ENCODE measurements at places on chromosomes 3 and 15.

- no peak for DNase-seq
Observed at GRCh38 chr3:57298041-57298440, 5.6 kb upstream of the ASB14 start.

- DNase-seq, result no peak
Observed at GRCh38 chr3:32577581-32578556, 7.2 kb upstream of the DYNC1LI1 start.

GRCh38 chr3:66603151-66603611 lies 102.4 kb upstream of the LRIG1 start:
- DNase-seq, result no peak

GRCh38 chr3:15120986-15121385 lies 22.0 kb upstream of the RBSN start:
- DNase-seq, result no peak

DNA sequence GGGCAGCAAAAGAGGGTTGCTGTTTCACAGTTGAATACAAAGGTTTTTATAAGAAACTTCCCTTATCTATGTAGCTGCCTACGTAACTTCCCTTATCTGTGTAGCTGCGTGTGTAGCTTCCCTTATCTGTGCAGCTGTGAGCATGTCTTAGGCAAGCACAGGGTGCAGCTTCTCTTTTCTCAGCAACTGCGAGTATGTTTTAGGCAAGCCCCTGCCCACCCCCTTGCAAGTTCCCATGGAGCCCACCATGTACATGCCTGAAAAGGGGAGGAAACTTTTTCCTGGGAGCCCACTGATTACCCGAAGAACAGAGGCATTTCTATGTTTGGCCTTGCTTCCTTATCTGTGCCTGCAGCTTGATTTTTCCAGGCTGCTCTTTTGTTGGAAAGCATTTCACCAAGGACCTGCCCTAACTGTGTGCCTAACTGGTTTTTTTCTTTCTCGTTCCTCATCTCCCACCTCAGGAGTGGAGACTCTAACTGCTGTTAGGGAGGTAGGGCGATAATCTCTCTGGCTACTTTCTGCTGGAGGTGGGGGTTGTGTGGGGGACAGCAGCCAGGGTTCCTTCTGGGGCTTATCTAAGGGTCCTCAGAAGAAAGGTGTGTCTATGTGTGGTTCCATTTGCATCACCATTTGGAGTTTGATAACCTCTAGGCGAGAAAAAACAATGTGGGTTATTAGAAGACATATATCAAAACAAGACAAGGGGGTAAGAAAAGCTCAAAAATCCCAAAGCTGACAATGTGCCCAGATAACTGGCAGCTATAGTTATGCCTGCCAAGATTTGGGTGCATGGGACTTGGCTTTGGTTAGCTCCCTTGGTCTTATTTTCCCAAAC lies 26.0 kb downstream of the SORD start:
- DNase-seq, result no peak

DNA sequence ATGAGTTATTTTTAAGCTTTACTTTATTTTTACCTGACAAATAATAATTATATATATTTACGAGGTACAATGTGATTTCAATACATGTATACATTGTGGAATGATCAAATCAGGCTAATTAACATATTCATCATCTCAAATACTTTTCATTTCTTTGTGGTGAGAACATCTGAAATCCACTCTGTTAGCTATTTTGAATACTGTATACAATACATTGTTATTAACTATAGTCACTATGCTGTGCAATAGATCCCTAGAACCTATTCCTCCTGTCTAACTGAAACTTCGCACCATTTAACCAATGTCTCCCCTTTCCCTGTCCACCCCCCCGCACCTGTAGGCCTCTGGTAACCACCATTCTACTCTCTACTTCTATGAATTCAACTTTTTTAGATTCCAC lies 7.9 kb upstream of the SPPL2A start:
- DNase-seq, result no peak

DNA sequence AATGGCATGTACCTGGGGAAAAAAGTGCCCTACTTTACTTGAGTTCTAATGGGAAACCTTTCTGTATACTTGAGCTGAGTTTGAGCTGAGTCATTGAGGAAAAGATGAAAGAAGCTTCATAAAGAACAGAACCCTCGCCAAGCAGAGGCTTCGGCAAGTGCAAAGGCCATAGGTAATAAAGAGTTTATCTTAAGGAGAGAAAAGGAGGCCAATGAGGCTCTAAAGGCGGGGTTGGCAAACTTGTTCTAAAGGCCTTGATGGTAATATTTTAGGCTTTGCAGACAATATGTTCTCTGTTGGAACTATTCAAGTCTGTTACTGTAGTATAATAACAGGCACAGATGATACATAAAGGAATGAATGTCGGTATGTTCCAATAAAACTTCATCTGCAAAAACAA lies 17.6 kb upstream of the TRAT1 start:
- no peak for DNase-seq

DNA sequence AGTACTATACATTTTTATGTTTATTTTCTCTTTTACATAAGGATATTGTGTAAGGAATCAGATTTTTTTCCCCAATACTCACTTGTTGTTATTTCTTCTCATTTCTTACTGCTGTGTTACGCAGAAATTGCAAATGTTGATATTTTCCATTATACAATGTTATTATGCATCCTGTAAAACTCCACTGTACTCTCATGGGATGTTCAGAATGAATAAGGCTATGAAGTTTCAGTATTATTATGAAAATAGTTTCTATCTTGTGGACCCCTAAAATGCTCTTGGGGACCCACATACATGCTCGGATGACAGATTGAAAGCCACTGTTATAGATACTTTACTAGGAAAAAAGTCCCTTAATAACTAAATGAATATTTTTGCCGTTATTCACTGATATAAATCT lies 329.4 kb downstream of the EPHA3 start:
- DNase-seq, result no peak

- no peak for DNase-seq
Observed at GRCh38 chr3:159866201-159866746, 122.4 kb upstream of the IL12A start.

GRCh38 chr3:76826861-76827260 lies 213.0 kb upstream of the ROBO2 start:
- DNase-seq, result no peak

- DNase-seq, result no peak
Observed at GRCh38 chr3:175041369-175041768, 182.2 kb downstream of the NAALADL2 start.

GRCh38 chr3:120587332-120587975 lies 8.7 kb upstream of the NDUFB4 start:
- DNase-seq, result no peak

GRCh38 chr15:98501632-98502031 lies 146.7 kb upstream of the IGF1R start:
- DNase-seq, result no peak

DNA sequence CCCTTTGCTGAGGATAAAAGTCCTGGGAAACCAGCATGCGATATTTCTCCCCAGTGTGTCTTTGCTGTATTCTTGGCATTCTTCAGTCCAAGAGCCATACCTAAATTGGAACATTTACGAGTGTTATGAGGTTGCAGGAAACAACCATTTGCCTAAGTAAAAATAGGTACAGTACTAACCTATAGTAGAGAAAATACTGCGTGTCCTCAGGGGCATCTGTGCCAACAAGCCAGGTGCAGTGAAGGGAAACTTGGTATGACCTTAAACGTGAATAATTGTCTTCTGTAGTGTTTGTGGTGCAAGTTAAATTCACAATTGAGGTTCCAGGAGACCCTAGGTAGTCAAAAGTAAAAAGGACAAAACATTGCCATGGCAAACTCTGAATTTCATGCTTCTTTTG lies 12.2 kb downstream of the IL5RA start:
- no peak for DNase-seq

- no peak for DNase-seq
Observed at GRCh38 chr3:125231895-125232294, 19.3 kb upstream of the SLC12A8 start.

GRCh38 chr3:109607897-109608296 lies 270.6 kb upstream of the DPPA4 start:
- no peak for DNase-seq

- no peak for DNase-seq
Observed at GRCh38 chr3:169173231-169173630, 490.3 kb downstream of the MECOM start.

- DNase-seq, result no peak
Observed at GRCh38 chr3:43902415-43902814, 211.7 kb downstream of the ABHD5 start.

DNA sequence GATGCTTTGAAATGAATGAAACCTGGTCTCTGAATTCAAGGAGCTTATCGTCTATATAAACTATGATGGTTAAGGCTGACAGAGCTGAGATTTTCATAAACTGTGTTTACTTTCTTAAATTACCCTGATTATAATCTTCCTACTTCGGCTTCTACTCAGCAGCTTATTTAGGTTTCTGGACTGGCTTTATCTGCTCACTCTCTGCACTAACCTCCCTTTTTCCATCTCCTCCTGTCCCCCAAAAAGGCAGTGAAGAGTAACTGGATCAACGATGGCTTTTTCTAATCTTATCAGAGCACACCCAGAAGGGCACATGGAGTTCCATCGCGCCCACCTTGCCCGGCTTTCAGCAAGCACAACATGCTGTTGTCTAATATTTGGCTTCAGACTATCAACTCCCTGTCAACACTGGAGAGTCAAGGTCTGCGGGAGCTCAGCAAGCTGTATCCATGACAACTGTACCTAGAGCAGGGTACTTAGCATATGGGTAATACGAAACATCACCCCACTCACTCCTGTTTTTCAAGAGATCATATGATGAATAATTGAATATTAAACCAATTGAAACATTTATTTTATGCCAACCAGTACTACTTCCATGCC lies 417.3 kb downstream of the GABRB3 start:
- DNase-seq, result no peak

DNA sequence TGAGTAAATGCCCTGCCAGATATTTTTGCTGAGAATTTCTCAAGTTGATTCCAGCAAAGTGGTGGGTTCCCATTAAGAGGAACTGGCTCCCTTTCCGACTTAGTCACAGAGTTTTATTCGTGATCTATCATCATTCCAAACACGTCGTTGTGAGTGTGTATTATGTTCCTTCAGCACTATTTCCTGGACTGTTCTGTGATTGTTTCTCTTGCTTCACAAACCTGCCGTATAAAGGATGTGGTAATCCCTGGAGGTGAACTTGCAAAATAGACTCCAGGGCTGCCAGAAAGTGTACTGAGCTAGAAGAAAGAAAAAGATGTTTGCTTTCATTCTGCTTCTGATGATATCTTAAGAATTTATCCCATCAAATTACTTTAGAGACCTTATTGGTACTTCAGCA lies 14.5 kb upstream of the CAPN3 start:
- no peak for DNase-seq

GRCh38 chr3:154829929-154830328 lies 250.2 kb upstream of the MME start:
- no peak for DNase-seq

DNA sequence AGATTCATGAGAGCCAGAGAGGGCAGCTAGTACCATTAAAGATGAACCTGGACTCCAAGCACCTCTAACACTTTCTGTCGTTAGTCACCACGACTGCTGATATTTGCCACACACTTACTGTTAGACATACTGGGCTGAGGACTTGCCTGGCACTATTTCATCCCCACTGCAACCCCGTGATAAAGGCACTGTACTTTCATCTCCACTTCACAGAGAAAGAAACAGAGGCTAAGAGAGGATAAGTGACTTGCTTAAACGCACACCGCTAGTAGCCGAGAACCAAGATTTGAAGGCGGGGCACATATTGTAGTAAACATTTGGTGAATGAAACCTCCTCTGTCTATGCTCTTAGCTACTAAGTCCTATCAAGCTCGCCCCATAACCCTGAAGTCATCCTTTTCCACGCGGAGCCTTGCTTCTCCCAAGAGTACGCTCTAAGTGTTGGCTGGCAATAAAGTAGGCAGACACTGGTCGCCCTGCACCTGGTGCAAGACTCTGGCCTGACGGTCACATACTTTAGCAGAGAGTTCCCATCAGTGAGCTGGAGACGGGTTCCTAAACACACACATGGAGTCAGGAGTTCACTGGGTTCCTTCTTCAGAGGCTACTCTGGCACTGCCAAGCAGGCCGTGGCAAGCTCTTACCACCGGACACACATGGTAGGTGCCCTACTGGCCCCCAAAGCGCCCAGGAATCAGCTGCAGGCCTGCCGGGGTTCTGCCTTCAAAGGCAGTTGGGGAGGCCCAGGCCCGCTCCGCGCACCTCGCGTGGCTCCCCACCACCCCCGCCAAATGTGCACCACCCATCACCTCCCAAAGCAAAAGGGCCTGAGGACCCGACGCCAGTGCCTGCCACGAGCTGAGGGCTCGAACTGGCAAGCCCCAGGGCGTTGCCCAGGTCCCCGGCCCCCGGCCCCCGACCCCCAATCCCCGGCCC lies 951 bp downstream of the POMGNT2 start:
- no peak for DNase-seq

DNA sequence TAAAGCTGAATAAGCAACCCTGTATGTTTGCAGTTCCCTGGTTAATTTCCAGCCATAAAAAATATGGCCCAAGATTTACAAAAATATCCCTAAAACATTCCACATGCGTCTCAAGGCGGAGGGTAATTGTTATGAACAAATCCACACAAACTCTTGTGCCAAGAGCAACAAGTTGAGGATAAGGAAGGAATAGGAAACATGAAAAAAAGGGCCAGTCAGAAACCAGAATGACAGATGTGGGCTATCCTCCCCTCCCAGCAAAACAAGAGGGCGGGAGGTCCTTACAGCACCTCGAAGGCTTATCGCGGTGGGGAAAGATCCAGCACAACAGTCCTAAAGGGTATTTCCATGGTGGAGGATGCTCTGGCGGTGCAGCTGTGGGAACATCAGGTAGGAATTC lies 155.6 kb upstream of the HES1 start:
- no peak for DNase-seq

DNA sequence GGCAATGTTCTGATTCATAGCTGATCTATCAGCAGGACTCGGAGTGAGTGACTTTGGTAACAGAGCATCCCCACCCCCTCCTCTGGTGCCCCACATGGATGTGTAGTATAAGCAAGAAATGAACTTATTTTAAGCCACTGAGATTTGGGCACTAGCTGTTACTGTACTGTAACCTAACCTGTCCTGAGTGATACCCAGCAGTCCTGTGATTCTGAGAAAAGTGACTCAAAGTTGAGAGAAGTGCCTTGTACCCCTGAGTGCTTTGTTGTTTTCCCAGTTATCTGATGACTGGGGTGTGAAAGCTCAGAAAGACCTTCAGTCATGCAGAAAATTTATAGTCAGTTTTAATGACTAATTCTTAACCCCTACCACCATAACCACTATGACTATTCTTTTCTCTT lies 439.9 kb upstream of the RBMS3 start:
- DNase-seq, result no peak
